Ovary (tissue), 10 donors: ENCODE measurements at places on chromosomes 16 and 17. TPM values are rescaled to one million over a fixed set of nuclear protein-coding genes. Genes with fewer than 3 reads are reported as not detected.

Gene SLC16A11
- not detected for polyA plus RNA-seq

GRCh38 chr17:8153957-8154607, 1.9 kb upstream of the PER1 start:
- peak overlapping the region; percentile 94 for H3K27ac ChIP-seq
- H3K36me3 ChIP-seq, result no peaks in the 10 kb centered on the region
- H3K4me3 ChIP-seq, result peak overlapping the region; percentile 97
- peak; percentile 100 for DNase-seq
- H3K4me1 ChIP-seq, result peaks cover 12% of the 10 kb centered on the region

GRCh38 chr16:55171241-55171640, 152.8 kb upstream of the IRX6 start:
- H3K4me1 ChIP-seq, result no peaks in the 10 kb centered on the region
- no peaks in the 10 kb centered on the region for H3K36me3 ChIP-seq
- H3K4me3 ChIP-seq, result no peak overlapping the region
- H3K27me3 ChIP-seq, result no peaks in the 10 kb centered on the region
- H3K27ac ChIP-seq, result no peak overlapping the region
- DNase-seq, result no peak

- DNase-seq, result no peak
- no peaks in the 10 kb centered on the region for H3K36me3 ChIP-seq
- no peak overlapping the region for H3K27ac ChIP-seq
- H3K27me3 ChIP-seq, result no peaks in the 10 kb centered on the region
- H3K4me3 ChIP-seq, result no peak overlapping the region
Measured at GRCh38 chr17:27322690-27323508, 29.0 kb downstream of the WSB1 start.

- H3K4me3 ChIP-seq, result no peak overlapping the region
- H3K27me3 ChIP-seq, result no peaks in the 10 kb centered on the region
- no peak for DNase-seq
- H3K27ac ChIP-seq, result no peak overlapping the region
- H3K36me3 ChIP-seq, result no peaks in the 10 kb centered on the region
Measured at GRCh38 chr16:81600275-81600674, 155.7 kb downstream of the CMIP start.

DNA sequence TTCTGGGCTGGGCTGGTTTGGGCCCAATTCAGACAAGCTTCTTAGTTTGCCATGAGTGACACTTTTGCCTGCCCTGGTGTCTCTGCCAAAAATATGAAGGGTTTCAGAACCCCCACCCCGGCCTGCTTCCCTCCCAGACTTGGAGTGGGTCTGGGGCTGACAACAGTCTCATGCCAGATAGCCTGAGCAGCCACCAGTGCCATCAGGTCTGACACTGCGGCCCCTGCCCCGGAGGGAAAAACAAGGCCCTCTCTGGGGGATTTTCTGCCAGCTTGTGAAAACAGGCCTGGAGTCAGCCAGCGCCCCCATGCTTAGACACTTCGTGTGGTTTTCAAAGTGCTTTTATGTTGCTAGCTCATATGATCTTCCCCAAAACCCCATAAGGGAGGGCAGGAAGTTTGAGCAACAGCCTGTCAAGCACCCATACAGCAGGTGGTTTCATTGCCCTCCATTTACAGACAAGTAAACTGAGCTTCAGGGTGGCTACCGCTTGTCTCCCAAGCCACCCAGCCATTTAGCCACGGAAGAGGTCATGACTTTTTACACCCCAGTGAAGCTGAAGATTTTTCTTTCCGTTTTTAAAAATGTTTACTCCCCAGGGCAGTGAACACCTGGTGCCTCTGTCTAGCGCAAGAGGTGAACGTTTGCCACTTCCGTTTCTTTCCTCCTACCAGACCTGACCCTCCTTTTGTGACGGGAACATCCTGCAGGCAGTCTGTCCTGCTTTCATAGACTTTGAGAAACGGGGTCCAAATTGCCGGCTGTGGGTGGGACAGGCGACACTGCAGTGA, 300.6 kb downstream of the SEC14L1 start:
- no peak for DNase-seq
- H3K36me3 ChIP-seq, result no peaks in the 10 kb centered on the region
- no peaks in the 10 kb centered on the region for H3K27me3 ChIP-seq
- peaks cover 41% of the 10 kb centered on the region for H3K4me1 ChIP-seq
- peak overlapping the region; percentile 25 for H3K27ac ChIP-seq

- H3K27ac ChIP-seq, result no peak overlapping the region
- H3K4me1 ChIP-seq, result no peaks in the 10 kb centered on the region
- H3K27me3 ChIP-seq, result no peaks in the 10 kb centered on the region
- DNase-seq, result no peak
- H3K4me3 ChIP-seq, result no peak overlapping the region
Measured at GRCh38 chr17:3866276-3866675, 20.2 kb upstream of the NCBP3 start.

DNA sequence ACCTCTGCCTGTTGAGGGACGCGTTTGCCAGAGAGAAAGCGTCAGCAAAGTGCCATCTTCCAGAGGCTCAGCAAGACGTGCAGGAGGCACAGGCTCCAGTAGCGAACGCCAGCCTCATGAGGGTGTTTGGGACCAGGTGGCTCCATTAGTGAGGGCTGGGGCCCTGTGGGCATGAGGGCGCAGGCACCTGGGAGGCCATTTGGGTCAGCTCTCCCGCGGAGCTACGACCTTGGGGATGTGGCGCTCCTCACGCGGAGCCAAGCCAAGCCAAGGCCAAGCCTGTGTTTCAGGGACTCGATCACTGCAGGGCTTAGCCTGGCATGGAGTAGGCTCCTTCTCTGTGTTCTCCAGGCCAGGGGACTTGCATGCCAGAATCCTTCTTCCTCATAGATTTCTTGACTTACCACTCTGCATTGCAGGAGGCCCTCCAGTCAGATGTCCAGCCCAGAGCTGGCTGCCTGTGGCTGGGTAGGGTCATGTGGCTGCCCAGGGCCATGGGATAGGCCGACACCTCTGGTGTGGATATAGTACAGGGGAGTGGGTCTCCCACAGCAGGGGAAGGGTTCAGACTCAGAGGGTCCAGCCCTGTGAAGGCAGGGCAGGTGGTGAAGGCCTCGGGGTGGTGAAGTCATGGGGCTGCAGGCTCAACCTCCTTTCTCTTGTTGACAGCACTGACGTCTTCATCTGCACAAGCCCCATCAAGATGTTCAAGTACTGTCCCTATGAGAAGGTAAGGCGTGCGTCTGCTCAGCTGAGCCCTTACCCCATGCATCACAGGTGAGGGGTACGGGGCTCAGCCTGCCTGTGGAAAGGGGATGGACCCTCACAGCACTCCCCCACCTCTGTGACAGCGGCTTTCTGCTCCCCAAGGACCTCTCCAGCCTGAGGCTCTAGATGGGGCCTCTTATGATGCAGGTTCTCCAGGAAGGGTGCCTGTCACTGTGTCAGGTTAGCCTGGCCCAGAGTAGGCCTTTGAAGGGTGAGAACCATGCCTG, 19.6 kb downstream of the NT5M start:
- no peak for DNase-seq
- H3K4me3 ChIP-seq, result no peak overlapping the region
- H3K27me3 ChIP-seq, result no peaks in the 10 kb centered on the region
- H3K36me3 ChIP-seq, result no peaks in the 10 kb centered on the region

DNA sequence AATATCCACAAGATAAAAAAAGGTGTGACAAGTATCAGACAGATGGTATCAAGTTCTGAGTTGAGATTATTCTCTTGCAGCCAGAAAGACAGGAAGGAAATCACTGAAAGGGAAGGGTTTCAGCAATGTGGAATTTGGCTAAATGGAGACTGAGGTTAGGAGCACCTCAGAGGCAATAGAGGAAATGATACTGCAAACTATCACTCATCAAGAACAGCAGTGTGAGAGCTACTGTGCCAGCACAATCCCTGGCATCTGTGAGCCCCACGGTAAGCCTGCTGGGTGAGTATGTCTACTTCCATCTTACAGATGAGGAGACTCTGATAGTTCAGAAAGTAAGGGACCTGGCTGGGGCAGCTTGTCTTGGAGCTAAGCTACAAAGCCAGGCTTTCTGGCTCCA, 162.0 kb downstream of the SALL1 start:
- no peaks in the 10 kb centered on the region for H3K4me1 ChIP-seq
- H3K27ac ChIP-seq, result no peak overlapping the region
- no peak overlapping the region for H3K4me3 ChIP-seq
- no peaks in the 10 kb centered on the region for H3K27me3 ChIP-seq

DNA sequence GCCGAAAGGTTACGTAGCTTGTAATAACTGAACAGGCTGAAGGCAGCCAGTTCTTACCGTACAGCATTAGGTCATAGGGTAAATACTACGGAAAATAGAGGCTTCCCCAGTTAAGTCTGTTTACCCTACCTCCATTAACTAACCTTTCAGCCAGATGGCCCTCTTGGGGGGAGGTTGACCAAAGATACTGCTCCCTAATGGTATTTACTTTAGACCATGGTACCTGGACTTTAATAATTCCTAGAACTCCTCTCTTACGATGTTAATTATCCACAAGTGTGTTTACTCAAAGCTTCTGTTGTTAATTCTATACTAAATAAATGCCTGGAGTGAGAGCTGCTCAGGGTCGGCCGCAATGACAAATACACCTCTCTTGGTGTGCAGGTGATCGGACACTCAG, 9.8 kb upstream of the ADAT1 start:
- no peak for DNase-seq
- no peaks in the 10 kb centered on the region for H3K27me3 ChIP-seq
- no peak overlapping the region for H3K4me3 ChIP-seq
- H3K36me3 ChIP-seq, result no peaks in the 10 kb centered on the region
- no peaks in the 10 kb centered on the region for H3K4me1 ChIP-seq
- H3K27ac ChIP-seq, result no peak overlapping the region

- no peak overlapping the region for H3K4me3 ChIP-seq
- H3K4me1 ChIP-seq, result peaks cover 7% of the 10 kb centered on the region
- no peaks in the 10 kb centered on the region for H3K36me3 ChIP-seq
- H3K27me3 ChIP-seq, result no peaks in the 10 kb centered on the region
Measured at GRCh38 chr16:17412221-17412620, 58.5 kb downstream of the XYLT1 start.

DNA sequence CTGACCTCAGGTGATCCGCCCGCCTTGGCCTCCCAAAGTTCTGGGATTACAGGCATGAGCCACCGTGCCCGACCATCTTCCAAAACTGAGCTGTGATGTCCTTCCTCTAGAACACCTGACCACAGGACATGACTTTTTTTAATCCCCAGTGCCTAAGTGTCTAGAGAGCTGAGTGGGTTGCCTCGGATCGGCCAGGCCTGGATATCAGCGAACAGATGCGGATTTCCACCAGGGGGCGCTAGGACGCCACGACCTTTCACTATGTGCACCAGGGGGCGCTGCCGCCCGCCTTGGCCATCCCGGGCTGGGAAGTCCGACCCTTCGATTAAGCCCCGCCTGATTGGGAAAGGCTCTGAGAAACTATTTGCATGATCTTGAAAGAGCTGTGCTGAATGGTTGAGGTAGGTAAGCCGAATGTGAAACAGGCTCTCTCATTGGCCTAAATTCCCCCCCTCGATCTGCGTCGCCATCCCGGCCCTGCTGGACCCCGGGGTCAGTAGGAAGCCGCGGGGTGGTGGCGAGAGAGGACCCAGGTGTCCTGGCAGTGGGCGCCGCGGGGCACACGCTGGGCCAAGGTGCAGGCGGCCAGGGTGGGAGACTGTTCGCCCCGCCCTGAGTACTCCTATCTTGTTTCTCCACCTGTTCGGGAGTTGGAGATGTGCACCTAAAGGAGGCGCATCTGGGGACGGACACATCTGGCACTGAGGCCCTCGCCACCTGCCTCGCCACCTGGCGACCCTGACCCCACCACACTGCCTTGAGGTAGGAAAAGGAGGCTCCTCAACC, at the start of gene ACBD4:
Gene ACBD4 (plus strand): TSS at position 496 of the 786 bp plus-strand sequence. CDS start 458 bp downstream, outside the sequence.
- no peaks in the 10 kb centered on the region for H3K36me3 ChIP-seq
- DNase-seq, result peak; percentile 98
- H3K4me3 ChIP-seq, result peak within 1 kb of the TSS; percentile 76
- peaks cover 2% of the 10 kb centered on the region for H3K4me1 ChIP-seq
- peak within 1 kb of the TSS; percentile 65 for H3K27ac ChIP-seq
